Stimulated activated CD4-positive, alpha-beta T cell treated with anti-CD3 and anti-CD28 coated beads, Interleukin-15, amount 100 ng/mL, for 24 hours (primary cell): ENCODE measurements at places on chromosomes 4 and X.

- DNase-seq: no peak
These were observed 870.2 kb downstream of the ADGRL3 start for GRCh38 chr4:62070291-62070852.

DNA sequence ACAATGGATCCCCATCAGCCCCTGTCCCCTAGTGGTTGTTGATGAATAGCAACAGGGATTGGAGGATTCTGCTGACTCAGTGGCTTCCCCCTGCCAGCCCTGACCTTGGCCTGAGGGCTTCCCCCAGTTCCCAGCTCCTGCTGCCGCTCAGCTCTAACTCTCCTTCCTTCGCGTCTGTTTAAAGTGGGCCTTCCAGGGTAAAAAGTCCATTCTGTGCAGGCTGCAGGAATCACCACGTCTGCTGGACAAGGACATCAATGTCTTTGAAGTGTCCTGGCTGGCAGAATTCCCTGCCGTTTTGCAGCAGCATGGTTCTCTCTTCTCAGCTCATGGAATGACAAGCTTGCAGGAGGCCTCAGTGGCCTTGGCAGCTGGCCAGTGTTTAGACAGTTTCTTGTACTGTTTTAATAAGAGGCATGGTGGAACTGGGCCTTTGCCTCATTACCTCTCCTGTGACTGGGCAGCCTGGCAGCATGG, 152.5 kb upstream of the STX18 start:
- DNase-seq: no peak

DNA sequence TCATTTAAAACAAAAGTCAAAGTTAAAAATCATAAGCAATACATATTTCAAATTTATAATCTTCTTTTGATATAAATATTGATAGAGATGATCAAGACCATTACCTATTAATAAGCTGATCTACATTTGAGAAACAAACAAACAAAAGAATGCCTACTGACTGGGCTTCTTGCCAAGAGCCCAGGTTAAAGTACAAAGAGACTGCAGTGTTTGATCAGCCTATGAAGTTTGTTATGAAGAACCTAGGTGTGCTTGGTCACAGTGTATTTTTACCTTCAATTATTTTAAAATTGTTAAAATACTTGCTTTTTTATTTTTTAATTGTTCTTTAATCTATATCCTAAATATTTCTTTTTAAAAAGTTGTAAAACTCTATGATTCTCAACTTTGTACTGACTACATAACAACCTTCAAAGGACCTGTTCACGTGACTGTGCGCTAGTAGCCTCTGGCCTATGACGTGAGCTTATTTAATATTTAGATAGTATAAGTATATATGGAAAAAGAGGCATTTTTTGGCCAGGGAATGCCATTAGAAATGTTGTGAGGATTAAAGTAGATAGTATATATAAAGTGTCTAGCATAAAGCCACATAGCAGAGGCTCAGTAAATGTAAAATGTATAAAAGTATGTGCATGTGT, 11.4 kb upstream of the SLC39A8 start:
- no peak for DNase-seq

DNA sequence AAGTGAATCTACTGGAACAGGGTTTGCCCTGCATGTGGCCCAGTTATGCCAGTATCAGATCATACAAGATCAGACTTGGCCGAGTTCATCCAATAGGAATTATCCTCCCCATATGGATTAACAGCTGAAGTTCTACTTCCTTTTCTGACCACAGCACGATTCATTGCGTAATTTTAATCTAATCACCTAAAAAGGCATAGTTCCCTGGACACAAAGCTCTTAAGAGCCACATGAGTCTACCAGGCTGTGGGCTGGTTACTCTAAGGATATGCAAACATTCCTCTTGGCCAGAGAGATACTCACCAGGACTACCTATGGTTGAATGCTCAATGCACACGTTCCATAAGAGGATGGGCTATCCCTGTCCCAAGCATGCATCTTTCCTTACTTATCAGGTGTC, 46.9 kb downstream of the CHST7 start:
- DNase-seq: no peak

GRCh38 chr4:41550308-41550707, 12.4 kb downstream of the LIMCH1 start:
- no peak for DNase-seq

- no peak for DNase-seq
These were observed 136.6 kb upstream of the HHIP start for GRCh38 chr4:144509088-144510015.

- no peak for DNase-seq
These were observed 10.4 kb downstream of the ACOT9 start for GRCh38 chrX:23732704-23733103.

DNA sequence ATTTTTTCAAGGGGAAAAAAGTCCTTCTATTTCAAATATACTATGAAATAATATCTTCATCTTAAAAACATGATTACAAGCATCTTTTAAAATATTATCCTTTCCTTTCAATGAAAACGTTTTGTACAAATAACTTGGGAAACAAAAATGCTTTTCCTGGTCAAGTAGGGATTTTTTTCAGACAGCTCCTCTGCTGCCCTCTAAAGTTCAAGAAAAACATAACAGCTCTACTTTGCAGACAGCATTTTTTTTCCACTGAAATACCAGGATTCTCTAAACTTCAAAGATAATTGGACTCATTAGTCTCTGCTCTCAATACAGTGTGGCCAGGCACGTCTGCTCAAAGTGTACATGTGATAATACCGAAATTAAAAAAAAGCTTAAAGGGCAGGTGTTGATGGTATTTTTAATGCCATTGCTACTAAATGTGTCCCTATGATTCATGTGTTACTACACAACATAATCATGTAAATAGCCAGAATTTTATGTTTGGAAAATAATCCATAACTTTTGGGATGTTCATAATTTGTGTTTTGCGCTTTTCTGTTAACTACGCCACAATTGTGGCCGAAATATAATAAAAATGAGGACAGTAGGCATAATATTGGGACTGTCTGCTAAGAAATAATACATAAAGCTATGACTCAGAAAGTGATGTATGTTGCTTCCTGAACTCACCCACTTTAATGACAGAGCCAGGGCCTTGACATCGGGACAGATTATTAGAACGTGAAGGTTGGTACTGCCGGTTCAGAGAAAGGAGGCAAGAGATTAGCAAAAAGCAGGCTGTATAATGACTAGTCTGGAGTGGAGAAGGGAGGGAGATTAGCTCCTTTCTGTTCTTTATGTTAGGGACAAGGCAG, 478.9 kb downstream of the KCNIP4 start:
- no peak for DNase-seq

GRCh38 chrX:68822641-68823410, 6.0 kb upstream of the EFNB1 start:
- DNase-seq: peak; percentile 23

DNA sequence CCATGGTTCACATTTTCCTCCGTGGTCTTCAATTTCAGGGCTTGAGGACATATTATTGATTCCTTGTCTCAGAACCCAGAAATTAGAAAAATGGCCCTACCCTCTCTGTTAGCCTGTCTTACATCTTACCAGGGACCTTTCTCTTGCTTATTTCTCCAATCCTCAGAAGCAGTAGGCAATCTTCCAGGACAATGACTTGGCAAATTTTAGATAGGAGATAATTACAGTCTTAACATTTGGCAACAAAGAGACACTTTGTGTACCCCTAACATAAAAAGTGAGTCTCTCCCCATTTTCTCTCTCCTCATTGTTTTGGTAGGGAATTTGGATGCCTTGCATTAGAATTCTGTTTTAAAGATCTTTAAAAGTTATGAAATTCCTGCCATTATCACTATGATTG, 778.1 kb upstream of the SLIT2 start:
- DNase-seq: no peak

DNA sequence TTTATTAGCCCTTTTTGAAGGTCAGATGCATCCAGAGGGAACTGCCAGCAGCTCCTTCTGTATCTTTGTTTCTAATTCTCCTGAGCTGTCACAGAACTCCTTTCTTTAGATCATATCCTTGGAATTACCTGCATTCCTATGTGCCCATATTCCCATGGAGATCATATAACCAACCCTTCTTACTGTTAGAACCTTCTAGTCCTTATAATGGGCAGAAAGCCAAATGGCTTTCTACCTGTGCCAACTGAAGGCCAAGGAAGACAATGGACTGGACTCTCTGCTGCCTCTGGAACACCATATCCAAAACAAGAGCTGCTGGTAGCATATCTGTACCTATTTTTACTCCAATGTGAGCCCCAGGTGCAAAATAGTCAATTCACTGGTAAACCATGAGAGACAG, 60.7 kb downstream of the TBC1D9 start:
- DNase-seq: no peak

DNA sequence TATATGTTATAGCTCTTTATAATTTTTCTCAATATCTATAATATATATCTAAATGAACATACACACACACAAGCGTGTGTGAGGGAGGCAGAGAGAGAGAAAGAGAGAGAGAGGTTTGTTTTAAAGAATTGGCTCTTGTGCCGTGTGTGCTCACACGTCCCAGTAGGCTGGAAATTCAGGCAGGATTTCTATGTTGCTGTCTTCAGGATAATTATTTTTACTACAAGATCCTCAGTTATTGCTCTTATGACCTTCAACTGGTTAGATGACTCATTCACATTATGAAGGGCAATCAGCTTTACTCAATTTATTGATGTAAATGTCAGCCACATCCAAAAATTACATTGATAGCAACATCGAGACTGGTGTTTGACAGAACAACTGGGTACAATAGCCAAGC, 1520.7 kb upstream of the PCDH7 start:
- DNase-seq: no peak

GRCh38 chrX:111086591-111087006, 9.4 kb upstream of the PAK3 start:
- no peak for DNase-seq

DNA sequence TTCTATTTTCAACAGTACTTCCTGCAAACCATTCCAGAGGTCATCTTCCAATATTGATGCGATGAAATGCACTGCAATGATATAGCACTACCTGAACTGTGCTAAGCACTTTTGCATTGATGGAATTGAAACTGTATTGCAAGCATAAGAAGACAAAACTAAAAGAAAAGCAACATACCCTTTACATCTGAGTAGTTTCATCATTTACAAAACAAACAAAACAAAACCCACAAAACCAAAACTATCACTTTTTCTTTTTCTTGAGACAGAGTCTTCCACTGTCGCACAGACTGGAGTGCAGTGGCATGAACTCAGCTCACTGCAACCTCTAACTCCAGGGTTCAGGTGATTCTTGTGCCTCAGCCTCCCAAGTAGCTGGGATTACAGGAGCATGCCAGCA, 120.1 kb upstream of the NAP1L5 start:
- DNase-seq: no peak

DNA sequence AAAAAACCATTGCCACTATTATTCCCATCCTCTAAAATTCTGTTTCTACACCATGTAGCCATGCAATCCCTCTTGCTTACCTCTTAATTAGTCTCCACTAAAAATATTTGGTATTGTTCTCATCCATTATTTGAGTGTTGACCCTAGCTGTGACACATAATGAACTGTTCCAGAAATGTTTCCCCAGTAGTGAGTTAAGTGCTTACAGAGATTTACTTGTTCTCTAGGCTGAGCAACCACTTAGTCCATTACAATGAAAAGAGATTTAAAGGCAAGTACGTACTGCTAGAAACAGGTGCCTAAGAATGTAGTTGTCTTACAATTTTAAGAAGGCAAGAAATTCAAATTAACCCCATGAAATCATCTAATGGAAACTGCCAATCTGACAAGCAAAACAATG, 112.7 kb upstream of the PTPN13 start:
- DNase-seq: no peak

- no peak for DNase-seq
These were observed 5.8 kb downstream of the HMGB2 start for GRCh38 chr4:173328236-173328901.

DNA sequence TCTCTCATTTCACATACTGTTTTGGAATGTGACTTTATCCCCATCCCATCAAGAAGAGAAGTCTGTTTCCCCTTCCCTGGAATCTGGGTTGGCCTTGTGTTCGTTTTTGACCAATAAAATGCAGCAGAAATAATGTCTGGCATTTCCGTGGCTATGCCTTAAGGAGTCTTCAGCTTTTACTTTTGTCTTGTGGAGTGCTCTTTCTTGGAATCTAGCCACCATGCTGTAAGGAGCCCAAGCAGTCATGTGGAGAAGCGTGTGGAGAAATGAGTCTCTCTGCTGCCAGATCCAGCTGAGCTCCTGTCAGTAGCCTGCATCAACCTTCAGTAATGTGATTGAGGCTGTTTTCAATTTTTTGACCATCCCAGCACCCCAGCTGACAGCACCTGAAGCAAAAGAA, 84.4 kb upstream of the ARMCX2 start:
- DNase-seq: no peak

GRCh38 chrX:14670819-14671218, 141.5 kb downstream of the GLRA2 start:
- no peak for DNase-seq

DNA sequence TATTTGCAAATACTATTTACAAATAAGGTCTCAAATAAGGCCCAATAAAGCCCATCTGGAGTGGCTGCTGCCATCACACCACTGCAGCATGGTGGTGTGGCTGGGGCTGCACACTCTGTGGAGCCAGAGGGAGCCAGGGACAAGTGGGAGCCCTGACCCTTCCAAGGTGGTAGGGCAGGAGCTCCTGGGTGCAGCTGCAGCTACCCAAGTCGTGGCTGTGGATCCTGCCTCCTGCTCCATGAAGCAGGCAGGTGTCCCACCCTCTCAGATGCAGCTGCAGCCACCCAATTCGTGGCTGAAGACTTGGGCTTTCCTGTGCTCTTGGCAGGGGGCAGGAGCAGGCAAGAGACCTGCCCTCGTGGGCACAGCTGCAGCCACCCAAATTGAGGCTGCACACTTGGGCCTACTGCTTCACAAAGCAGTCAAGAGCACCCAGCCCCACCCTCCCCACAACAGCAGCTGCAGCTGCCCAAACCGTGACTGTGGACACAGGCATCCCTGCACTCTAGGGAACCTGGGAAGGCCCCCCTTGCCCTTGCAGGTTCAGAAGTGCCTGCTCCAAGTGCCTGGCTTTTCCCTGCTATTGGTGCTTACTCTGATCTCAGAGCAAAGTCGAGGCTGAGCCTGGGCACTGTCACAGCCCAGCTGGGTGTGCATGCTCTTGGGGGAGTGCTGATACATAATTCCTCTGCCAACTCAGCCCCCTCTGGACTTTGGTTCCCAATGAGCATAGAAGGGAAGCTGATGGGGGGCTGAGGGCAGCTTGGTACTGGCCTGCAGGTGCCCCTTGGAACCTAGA, 614.8 kb downstream of the PCDH18 start:
- no peak for DNase-seq
